ENCODE measurements at places on chromosomes 2 and 18. TPM values are rescaled to one million over a fixed set of nuclear protein-coding genes. Genes with fewer than 3 reads are reported as not detected.

DNA sequence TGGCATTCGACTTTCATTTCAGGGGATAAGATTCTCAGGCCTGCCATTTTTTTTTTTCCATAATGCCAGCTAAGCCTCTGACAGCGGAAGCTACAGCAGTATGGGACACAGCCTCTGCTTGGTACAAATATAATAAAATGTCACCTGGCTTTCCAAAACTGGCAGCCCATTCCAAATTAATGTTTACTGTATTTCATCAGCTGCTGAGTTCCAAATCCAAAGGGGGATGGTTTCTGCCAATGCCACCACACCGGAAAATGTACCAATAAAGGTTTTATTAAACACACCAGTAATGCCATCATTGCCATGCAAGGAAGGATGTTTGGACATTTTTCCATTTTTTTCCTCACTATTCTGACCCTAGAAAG is 275.8 kb upstream of the CCDC68 start:
- DNase-seq: no peak

GRCh38 chr2:45028276-45028675 is 19.0 kb upstream of the SIX2 start:
- DNase-seq: no peak

GRCh38 chr2:98927027-98927426 is 9.0 kb downstream of the CRACDL start:
- no peak for DNase-seq

IL1A gene
- total RNA-seq: not detected

DNA sequence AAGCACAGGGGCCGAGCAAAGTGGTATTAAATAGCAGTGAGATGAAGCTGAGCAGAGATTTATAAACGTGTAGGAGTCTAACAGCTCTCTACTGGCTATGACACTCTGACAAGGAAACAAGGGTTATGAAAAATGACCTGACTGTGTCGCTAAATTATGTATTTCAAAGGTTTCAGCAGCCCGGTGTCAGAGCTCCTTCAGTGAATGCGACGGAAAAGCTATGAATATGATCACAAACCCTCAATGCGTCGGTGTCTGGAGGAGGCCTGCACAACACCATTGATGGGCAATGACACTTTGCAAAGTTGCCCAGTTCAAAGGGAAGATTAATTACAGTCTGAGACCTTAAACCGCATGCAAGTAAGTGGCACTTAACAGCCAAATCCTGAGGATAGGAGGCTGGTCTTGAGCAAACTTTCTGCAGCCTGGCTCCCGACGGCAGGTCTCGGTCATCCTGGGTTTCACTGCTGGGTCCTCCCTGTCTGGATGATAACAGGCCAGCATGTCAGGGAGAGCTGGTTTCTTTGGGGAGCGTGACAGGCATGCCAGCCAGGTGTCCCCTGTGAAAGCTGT is 615.1 kb upstream of the SALL3 start:
- DNase-seq: no peak

AKAIN1 gene
- total RNA-seq: not detected

COBLL1 gene
- total RNA-seq: 42.1 TPM

GRCh38 chr2:65320946-65321345 is 93.3 kb downstream of the ACTR2 start:
- DNase-seq: no peak

DNA sequence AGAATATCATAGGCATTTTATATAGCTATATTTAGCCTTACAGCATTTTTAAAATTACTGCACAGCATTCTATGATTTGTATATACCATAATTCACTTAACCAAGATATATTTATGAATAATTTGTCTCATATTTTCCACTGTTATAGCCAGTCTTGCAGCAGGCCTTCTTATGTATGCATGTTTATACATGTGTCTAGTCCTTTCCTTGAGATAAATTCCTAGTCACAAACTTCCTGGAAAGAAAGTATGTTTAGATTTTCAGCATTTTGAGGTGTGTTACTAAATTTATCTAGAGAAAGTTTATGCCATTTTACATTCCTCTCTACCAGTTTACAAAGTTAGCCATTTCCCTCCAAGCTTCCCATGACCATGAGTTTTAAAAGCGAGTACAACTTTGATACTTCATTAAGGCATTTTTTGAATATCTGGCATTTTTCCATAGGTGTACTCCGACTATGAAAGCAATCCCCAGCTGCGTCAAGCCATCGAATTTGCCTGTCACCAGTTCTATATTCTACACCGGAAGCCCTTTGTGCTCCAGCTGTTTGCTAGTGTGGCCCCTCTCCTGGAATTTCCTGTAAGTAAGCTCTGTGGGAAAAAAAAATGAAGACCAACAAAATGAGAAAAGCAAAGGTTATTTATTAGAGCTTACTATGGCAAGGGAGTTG is 59.4 kb upstream of the RPE start:
- DNase-seq: no peak

GRCh38 chr2:43049836-43050801 is 176.3 kb downstream of the ZFP36L2 start:
- DNase-seq: no peak

DNA sequence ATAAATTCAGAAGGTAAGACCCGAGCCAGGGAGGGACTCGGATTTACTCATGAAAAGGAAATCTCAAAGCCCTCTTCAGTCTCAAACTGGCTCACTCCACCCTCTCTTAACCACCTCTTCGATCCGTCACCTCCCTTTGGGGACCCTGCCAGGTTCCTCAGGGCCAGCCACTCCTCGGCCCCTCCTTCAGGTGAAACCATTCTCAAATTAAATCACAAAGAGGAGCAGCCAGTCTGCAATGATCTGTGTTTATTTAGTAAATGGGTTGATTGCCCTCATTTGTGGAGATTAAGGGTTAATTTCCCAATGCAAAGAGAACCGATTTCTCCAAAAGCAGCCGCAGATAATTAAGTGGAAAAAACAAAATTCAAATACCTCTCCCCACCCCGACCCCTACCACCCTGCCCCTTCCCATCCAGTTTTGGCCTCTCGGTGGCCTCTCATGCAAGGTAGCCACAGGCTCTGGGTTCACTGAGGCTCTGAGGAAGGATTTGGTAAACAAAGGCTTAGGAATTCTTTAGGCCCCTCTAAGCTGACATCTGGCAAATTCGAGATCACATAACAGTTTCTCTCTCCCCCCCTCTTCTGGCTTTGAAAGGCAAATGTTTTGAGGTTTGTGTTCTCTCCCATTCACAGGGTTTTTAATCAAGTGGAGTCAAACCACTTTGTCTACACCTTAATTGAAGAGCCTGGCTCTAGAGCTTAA is 10.3 kb upstream of the FZD7 start:
- no peak for DNase-seq

DNA sequence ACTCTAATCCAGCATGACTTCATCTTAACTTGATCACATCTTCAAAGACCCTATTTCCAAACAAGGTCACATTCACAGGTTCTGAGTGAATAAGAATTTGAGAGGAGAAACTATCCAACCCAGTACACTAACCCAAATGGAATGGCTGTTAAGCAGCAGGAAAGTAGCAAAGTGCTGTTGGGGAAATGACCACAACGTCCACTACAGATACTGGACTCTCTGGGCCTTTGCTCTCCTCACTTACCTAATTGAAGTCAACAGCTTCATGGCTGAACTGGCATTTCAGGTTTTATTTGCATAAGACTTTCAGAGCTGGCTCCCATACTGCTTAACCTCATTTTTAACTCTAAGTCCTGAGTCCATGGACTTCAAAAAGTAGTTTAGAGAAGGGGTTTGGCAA is 38.0 kb upstream of the ACVR2A start:
- no peak for DNase-seq

GRCh38 chr2:59871830-59872229 is 681.6 kb downstream of the BCL11A start:
- DNase-seq: no peak

BCL2 gene
- 6.5 TPM for total RNA-seq

- no peak for DNase-seq
Measured at GRCh38 chr2:153912798-153913396, 41.2 kb downstream of the GALNT13 start.

- no peak for DNase-seq
Measured at GRCh38 chr2:26483957-26484565, 6.1 kb upstream of the OTOF start.

DNA sequence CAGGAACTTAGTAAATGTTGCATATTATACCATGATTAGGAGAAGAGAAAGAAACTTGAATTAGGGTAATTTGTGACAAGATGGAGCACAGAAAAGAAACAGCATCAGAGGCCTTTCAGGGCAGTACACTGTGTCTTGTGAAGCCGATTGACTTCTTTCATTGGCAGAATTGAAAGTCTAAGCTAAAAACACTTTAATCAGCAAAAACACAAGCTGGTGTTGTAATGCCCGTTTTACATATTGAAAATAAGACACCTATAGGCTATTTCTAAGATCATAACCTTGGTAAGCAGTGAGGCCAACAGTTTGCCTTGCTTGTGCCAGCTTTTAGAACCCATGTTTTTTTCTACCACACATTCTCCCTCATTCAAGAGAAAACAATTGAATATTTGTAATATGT is 1378.1 kb upstream of the NXPH2 start:
- no peak for DNase-seq

CYTIP gene
- total RNA-seq: 1.1 TPM

IL37 gene
- total RNA-seq: 0.44 TPM

DNA sequence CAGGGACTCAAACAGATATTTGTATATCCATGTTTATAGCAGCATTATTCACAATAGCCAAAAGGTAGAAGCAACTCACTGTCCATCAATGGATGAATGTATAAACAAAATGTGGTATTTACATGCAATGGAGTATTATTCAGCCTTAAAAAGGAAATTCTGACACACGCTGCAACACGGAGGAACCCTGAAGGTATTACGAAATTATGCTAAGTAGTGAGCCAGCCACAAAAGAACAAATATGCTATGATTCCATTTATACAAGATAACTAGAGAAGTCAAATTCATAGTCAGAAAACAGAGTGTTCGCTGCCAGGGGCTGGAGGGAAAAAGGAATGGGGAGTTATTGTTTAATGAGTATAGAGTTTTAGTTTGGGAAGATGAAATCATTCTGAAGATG is 61.0 kb upstream of the CDKL4 start:
- DNase-seq: no peak

MAPK4 gene
- total RNA-seq: 0.88 TPM

TGFBRAP1 gene
- total RNA-seq: 25.7 TPM

C1QL2 gene
- not detected for total RNA-seq

GRCh38 chr2:169362118-169362893 is at the start of gene LRP2:
TSS of gene LRP2 (minus strand) at chr2:169362534. CDS start at chr2:169362399, 135 bp downstream.
- peak; percentile 91 for DNase-seq

- DNase-seq: no peak
Measured at GRCh38 chr18:72697706-72698105, 153.6 kb upstream of the CBLN2 start.

GRCh38 chr2:128710729-128711128 is 392.1 kb upstream of the HS6ST1 start:
- DNase-seq: no peak

DNA sequence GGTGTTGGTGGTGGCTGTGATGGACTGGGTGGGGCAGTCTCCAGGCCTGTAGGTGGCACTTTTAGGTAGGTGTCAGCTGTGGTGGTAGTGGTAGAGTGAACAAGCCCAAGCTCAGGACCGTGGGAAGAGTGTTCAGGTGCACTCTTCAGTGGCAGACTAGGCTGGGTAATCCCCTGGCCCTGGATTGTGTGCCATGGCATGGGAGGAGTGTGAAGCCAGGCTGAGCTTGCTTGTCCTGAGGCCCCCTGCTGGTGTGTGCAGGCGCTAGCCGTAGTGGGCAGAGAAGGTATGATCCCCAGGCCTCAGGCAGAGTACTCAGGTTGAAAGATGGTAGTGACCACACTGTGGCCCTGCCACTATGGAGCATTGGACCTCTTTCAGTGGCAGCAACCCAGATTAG is 850.3 kb downstream of the DSC3 start:
- no peak for DNase-seq

- no peak for DNase-seq
Measured at GRCh38 chr2:43212216-43212835, 14.1 kb downstream of the ZFP36L2 start.

- no peak for DNase-seq
Measured at GRCh38 chr2:201139836-201140604, 24.1 kb downstream of the CFLAR start.

DNA sequence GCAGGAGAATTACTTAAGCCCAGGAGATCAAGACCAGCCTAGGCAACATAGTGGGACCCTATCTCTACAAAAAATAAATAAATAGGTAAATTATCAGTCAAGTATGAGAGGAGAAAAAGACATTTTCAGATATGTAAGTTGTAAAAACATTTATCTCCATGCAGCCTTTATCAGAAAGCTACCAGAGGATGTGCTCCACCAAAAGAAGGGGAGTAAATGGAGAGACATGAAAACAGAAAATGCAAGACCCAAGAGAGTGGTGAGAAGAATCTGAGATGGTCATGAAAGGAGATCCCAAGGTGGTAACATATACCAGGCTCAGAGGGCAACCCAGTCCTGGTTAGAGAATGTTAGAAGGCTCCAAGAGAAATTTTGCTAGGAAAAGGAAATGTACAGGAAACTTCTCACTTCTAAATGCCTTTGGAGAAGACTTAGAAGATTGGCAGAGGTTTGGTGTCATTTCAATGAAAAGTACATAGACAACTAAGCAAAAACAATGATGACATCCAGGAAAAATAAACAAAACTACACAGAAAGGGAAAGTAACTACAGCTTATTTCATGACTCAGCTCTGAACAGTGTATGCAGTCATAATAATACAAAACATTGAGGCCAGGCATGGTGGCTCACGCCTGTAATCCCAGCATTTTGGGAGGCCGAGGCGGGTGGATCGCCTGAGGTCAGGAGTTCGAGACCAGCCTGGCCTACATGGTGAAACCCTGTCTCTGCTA is 19.5 kb downstream of the CIB4 start:
- no peak for DNase-seq

All from Caco-2 (cell line).